ENCODE measurements at places on chromosomes 6 and 20.

- peak; percentile 40 for DNase-seq
These were observed 59.5 kb downstream of the TRIM38 start for GRCh38 chr6:26022132-26022472.

DNA sequence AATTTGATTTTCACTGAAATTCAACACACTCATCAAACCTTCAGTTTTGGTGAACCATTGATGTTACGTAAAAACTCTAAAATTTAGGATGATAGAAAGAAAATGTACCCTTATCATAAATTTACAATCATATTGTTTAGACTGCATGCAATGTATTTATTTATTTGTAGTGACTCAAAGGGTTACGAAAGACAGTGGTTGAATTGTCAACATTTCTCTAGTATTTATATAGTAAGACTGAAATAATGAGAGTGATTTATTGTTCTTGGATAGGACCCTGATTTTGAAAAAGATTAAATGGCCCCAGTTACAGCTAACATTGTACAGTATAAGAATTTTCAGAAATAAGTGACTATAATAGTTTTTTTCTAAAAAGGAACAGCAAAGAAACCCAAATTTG is 591.5 kb downstream of the RFPL4B start:
- no peak for DNase-seq

GRCh38 chr20:3635346-3635745 is 27.9 kb downstream of the GFRA4 start:
- DNase-seq = no peak

DNA sequence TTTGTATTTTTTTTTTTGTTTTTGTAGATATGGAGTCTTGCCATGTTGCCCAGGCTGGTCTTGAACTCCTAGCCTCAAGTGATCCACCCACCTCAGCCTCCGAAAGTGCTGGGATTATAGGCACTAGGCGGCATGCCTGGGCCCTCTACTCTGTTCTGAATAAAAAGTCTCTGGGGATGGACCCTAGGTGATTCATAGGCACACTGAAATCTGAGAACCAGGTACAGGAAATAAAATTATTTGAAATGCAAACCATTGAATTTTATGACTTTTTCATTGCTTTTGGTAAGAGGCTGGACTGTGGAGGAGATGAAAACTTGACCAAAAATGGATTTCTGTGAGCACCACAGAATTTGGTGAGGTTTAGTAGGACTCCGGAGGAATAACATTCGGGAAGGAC is 117.5 kb downstream of the PRIM2 start:
- DNase-seq = no peak

All from activated T-cell treated with anti-CD3 and anti-CD28 coated beads, Interleukin-2, amount 50 U/mL, for 72 hours (primary cell).